Cerebellar cortex (tissue), 1 donor: ENCODE measurements at places on chromosomes 1 and 21.

GRCh38 chr1:97350662-97351061, 570.2 kb downstream of the DPYD start:
- DNase-seq: no peak

DNA sequence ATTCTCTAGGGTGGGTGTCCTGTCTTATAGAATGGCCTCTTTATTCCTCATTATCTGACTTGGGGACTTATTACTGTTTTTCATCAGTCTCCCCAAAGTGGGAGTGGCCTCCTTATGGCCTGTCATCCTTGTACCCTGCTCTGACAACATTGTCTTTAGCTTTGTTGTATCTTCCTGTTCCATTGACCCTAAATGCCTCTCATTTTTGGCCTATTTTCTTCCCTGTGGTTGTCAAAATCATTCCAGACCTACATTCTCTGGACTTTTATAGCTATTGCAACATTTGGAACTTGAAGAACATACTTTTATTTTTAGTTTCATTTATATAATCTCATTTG, 9.7 kb downstream of the SFT2D2 start:
- no peak for DNase-seq

- no peak for DNase-seq
These were observed 69.4 kb downstream of the GPATCH2 start for GRCh38 chr1:217561446-217561845.

GRCh38 chr1:34631126-34631525, 123.7 kb upstream of the GJB5 start:
- no peak for DNase-seq

DNA sequence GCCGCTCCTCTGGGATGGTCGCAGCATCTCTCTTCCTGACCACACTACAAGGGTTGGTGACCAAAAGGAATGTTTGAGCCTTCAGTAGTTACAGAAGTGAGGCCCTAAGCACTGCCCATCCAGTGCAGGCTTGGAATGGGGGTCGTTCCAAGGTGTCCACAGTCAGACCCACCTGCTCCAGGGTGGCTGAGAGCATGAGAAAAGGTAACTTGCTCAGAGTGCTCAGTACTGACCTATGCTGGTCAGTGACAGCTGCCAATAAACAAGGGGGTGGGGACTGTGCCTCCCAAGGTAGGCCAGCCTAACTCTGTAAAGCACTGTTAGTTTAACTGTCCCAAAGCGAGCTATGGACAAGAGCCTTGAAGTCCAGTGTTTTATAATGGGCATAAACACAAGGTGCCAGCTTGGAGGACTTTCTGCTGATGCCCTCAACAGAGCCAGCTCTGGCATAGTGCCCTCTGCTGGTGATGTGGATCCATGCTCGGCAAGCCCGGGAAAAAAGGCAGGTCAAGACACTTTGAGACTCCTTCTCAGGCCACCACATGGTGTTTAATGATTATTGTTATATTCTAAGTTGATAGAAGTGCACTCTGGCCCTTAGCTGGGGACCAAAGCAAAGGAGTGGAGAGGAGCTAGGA, 78.1 kb upstream of the DNAH14 start:
- DNase-seq: peak; percentile 49

GRCh38 chr1:69671363-69672010, 103.8 kb downstream of the LRRC7 start:
- no peak for DNase-seq

- no peak for DNase-seq
These were observed 2.7 kb upstream of the S100A11 start for GRCh38 chr1:152039461-152039860.

DNA sequence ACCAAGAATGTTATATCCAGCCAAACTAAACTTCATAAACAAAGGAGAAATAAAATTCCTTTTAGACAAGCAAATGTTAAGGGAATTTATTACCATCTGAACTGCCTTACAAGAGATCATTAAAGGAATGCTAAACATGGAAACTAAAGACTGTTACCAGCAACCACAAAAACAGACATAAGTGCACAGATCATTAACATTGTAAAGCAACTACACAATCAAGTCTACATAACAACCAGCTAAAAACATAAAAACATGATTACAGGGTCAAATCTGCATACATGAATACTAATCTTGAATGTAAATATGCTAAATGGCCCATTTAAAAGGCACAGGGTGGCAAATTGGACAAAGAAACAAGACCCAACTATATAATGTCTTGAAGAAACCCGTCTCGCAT, 211.0 kb upstream of the PBX1 start:
- no peak for DNase-seq

- DNase-seq: peak; percentile 69
These were observed 4.4 kb downstream of the CYB561D1 start for GRCh38 chr1:109498161-109498801.

- DNase-seq: no peak
These were observed 705.3 kb upstream of the CHRM3 start for GRCh38 chr1:238681021-238681420.

DNA sequence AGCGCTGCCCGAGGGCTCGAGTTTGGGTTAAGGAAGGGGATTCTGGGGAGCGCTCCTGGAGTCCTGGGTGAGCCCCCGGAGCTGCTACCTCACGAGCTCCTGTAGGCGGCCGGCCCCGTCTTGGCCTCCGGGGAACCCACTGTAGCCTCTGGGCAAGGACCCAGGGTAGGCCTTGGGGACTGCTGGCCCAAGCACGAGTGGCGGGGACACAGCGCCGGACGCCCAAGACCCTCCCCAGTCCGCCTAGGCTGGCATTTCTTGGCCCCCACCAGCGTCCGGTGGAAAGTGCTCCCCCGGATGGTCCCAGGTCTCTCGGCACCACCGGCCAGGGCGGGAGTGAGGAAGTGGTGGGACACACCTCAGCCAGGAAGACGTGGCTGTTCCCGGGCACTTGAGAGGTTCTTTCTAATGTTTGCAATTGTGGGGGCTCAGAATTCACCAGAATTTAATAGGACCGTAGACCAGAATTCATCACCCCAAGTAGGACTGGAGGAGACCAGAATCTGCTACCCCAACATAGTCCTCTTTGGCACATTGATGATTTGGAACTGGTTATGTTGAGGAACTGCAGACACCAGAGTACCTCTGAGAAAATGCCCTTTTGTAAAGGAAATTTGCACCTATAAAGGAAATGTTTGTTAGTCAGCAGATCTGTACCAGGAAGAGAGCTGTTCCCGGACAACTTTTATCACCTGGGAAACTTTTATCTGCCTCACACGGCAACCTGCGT, 622 bp upstream of the TMPRSS2 start:
- DNase-seq: no peak

- DNase-seq: no peak
These were observed 111.2 kb upstream of the OLIG2 start for GRCh38 chr21:32914424-32915039.

DNA sequence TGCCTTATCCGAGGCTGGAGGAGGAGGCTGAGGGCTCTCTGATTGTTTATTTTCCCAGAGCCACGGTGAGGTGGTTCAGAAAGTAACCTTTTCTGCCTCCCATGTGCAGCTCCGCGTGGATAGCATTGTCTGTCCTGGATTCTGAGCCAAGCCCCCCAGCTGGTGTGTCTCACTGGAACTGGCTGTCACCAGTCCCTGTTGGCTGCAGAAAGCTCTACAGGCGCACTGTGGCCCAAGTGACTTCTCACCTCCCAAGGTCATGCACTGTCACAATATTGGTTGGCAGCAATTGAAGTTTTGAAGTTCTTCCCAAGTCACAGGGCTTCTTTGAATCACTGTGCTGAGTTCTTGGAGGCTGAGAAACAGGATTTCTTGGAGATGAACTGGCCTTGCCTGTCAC, 8.2 kb downstream of the BMP8A start:
- no peak for DNase-seq

DNA sequence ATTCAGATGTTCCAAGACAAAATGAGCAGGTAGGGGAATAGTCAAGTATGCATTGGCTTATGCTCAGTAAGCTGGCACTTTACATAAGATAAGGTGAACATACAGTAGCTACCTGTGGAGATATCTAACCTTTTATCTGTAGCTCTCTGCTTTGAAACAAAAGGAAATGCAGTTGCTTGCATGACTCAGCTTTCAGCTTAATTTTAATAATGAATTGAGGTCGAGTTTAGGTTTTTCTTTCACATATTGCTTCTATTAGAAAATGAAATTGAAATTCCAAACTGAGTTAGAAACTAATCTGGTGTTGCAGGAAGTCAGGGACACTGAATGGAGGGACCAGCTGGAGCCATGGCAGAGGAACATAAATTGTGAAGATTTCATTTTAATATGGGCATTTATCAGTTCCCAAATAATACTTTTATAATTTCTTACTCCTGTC, 8.3 kb downstream of the FRRS1 start:
- no peak for DNase-seq
